Liver (tissue), 10 donors: ENCODE measurements at places on chromosomes 2 and 18.

- no peak for DNase-seq
Observed at GRCh38 chr2:65636024-65636423, 203.6 kb upstream of the SPRED2 start.

GRCh38 chr18:13558124-13558523, 168.2 kb downstream of the FAM210A start:
- no peak for DNase-seq

- DNase-seq: no peak
Observed at GRCh38 chr2:117621326-117621725, 193.2 kb upstream of the DDX18 start.

- no peak for DNase-seq
Observed at GRCh38 chr2:240815761-240816583, 4.0 kb downstream of the KIF1A start.

GRCh38 chr2:17592731-17593409, 52.4 kb downstream of the VSNL1 start:
- DNase-seq: no peak

DNA sequence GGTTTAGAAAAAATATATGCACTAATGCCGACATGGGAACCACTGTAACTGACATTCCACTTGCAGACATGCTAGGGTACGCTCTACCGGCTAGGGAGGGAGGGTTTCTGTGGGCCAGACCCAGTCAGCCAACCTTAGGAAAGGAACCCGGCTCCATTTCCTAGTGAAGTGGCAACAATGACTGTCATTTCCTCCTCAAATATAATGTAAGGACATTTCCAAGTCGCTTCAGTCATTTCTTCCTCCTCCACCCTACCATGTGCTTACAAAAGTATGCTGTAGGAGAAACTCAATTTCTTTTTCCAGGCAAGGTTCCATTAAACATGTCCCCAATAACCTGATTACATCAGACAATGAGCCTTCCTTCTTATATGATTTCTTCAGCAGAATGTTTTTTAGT, 64.3 kb upstream of the PSMD14 start:
- no peak for DNase-seq

DNA sequence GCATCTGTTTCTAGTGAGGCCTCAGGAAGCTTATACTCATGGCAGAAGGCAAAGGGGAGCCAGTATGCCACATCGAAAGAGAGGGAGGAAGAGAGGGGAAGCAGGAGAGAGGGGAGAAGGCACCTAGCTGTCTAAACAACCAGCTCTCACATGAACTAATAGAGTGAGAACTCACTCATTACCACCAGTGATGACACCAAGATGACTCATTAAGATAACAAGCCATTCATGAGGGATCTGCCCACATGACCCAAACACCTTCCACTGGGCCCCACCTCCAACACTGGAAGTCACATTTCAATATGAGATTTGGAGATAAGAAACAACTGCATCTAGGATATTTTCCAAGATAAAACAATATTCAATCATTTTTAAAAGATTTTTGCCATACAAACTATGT, 753.9 kb upstream of the ZEB2 start:
- DNase-seq: no peak

GRCh38 chr2:231685349-231686191, 22.8 kb upstream of the PTMA start:
- no peak for DNase-seq

GRCh38 chr2:98911376-98912154, 24.5 kb downstream of the CRACDL start:
- no peak for DNase-seq

DNA sequence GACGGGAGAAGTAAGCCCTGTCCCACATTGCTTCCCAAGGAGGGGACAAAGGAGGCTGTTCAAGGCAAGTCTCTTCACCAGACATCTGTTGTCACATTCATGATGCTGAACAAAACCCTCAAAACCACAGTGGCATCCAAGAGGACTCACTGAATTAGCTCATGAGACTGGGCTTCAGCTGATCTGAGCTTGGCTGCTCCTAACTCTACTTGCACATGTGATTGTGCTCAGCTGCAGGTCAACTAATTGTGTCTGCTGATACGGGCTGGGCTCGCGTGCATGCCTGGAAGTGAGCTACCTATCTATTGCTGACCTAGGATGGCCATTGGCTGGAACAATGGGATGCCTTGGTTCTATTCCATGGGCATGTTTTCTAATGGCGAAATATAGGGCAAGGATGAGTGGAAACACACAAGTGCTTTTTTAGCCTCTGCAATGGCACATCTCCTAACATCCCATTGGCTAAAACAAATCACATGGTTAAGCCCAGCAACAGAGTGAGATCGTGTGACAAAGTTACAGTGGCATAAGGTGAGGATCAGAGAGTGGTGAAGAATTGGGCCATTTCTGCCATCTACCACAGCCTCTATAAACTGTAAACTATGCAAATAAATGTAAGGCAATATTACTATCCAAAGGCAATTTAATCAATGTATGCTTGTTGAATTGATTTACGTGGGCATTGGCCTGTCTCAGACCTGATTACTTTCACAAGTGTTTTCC, 52.9 kb upstream of the CAPN13 start:
- DNase-seq: no peak
